ENCODE measurements at places on chromosomes 2 and 18.

GRCh38 chr2:207123776-207124391, 41.9 kb downstream of the KLF7 start:
- DNase-seq: no peak

GRCh38 chr18:48777744-48778116, 173.0 kb downstream of the SMAD7 start:
- peak; percentile 49 for DNase-seq

DNA sequence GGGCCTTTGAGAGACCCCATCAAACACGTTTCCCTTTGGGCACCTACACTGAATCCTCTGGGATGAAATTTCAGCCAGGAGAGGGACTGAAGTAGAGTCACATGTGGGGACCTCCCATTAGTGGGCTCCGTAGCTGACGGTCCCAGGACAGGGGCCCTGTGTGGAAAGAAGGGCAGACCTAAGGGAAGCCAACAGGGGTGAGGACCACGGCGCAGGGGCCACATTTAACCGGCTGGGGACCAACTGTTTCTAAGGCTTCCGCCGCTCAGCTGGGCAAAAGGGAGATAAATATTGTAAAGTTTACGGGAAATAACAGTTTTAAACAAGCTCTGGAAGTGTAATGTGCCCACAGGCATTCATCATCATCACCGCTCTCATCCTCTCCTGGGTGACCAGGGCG, 42.7 kb downstream of the RRM2 start:
- no peak for DNase-seq

GRCh38 chr2:60861736-60862135, 19.6 kb upstream of the REL start:
- DNase-seq: peak; percentile 32

- no peak for DNase-seq
These were observed 27.4 kb upstream of the MCM6 start for GRCh38 chr2:135903650-135904049.

GRCh38 chr2:229098801-229099200, 172.3 kb downstream of the PID1 start:
- no peak for DNase-seq
